ENCODE measurements at places on chromosomes 16 and 17.

DNA sequence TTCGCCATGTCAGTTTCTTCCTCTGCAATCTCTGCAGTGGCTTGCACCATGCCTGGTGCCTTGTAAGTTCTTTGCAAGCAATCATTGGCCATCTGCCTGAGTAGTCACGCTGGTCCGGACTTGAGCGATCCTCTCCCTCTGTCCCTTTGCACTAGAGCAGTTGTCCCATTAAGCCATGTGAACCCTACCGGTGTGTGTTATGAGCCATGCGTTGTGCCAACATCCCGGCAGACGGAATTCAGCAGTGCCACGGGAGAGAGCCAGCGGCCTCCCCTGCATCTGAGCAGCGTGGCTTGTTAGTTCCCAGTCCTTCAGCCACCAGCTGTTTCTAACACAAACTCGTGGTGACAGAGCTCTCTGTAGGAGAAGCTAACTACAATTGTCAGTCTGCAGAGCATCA is 275.1 kb upstream of the HSBP1 start:
- DNase-seq, result no peak

GRCh38 chr17:48998587-48999440 is 1.6 kb downstream of the IGF2BP1 start:
- DNase-seq, result no peak

GRCh38 chr17:74108126-74108705 is 95.3 kb upstream of the RPL38 start:
- no peak for DNase-seq

GRCh38 chr17:1467898-1468492 is 12.0 kb upstream of the CRK start:
- DNase-seq, result no peak

DNA sequence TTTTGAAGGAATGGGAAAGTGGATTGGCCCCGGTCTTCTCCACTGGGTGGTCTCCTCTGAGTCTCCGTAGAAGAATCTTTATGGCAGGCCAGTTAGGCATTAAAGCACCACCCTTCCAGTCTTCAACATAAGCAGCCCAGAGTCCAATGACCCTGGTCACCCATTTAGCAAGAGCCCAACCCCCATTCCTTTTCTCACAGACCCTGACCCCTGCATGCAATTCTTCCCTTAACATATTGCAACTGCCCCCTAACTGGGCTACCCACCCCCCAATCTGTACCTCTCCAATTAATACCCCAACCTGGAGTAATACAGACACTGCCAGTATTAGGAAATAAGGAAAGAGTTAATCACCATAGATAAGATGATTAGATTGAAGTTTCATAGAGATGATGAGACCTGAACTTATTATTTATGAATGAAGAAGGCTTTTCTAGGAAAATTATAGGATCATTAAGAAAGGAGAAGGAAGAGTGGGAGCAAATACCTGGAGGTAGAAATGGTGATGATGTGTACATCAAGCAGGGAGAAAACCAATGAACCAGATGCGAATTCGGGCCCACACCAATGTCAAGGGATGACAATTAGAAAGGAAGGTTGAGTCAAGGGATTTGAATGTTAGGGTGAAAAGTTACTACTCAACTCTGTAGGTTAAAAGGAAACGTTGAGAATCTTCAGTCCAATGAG is 2.4 kb downstream of the CCL2 start:
- DNase-seq, result no peak

GRCh38 chr17:77332034-77332971 is 191.5 kb downstream of the SEC14L1 start:
- DNase-seq, result no peak

- DNase-seq, result no peak
These were observed 505.0 kb downstream of the GRIN2A start for GRCh38 chr16:9677301-9677653.

- no peak for DNase-seq
These were observed 35.7 kb downstream of the ABCC1 start for GRCh38 chr16:15985144-15985543.

DNA sequence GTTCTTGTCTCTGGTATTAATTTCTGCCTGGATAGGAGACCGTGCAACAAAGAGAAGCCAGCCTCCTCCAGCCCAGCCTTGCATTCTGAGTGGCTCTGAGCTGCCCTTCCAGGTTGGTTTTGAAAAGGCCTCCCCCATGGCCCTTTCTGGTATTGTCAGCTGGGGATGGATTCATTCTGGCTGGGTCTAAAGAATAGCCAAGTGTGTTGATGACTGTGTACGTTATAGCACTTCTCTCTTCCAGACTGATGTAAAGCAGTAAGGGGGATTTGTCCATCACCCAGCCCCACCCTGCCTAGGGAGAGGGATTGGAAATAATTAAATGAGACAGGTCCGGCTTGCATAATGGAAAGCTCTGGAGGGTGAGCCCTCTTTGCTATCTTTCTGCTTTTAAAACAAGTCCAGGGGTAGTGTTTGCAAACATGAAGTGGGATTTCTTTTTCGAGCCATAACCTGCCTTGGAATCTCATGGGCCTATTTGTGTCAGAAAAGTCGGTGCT is 146.4 kb downstream of the MSI2 start:
- DNase-seq, result no peak

DNA sequence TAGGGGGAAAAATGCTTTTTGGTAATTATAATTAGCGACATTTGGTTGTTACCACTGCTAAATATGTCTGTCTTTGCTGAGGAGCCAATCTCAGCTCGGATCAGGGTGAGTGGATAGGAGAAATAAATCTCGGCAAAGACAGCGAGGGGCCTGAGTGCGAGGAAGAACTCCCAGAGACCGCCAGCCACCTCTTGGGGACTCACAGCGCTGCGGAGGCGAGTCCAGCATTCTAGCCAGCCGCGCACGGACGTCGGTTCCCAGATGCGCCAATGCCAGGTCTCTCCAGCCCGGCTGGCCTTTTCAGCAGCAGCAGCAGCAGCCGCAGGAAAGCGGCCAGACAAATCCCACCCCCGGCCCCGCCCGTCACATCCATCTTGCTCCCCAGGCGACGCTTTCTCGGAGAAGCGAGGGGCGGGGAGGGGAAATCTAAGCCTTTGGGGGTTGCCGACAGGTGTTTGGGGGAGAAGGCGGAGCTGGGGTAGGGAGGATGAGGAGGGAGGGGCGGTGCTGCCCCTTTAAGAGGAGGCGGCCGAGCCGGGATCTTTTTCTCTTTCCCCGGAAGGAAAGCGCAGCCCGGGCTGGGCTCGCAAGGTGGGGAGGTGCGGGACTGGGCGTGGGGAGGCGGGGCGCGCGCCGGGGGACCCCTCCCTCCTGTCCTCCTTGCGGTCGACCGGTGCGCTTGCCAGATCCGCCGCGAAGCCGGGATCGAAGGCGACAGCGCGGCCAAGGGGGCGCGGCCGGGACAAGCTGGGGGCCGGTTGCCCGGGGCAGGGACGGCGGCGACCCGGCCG is at the start of gene ITGA3:
Gene ITGA3, plus strand, starts transcription at position 685 of the 791 bp plus-strand sequence. CDS start 330 bp downstream, outside the sequence.
- DNase-seq, result peak; percentile 91

Measured in NCI-H2107 (cell line).